ENCODE measurements at places on chromosomes 2 and 18.
A peak's percentile ranks its signal among the peaks of the same experiment; 100 is the strongest.

DNA sequence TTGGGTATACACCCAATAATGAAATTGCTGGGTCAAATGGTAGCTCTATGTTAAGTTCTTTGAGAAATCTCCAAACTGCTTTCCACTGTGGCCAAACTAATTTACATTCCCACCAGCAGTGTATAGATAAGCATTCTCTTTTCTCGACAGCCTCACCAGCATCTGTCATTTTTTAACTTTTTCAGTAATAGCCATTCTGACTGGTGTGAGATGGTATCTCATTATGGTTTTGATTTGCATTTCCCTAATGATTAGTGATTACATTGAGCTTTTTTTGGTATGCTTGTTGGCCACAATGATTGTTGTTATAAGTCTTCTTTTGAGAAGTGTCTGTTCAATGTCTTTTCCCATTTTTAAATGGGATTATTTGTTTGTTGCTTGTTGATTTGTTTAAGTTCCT, 50.4 kb upstream of the EPAS1 start:
- DNase-seq: no peak

DNA sequence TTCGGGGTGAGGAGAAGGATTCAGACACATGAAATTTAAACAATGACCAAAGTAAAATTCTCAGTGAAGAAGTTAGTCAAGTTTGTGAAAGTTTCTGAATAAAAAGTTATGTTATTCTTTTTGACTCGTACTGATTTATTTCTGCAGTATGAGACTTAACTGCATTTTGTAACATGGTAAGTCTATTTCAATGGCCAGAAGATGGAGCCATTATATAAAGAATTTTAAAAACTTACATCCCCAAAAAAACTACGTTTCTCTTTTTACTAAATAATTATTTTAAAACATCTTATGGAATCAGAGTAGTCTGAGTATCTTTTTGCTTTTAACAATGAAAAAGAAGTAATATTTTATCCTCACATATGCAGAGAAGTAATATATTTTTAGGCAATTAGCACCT, 51.4 kb upstream of the SCN1A start:
- no peak for DNase-seq

DNA sequence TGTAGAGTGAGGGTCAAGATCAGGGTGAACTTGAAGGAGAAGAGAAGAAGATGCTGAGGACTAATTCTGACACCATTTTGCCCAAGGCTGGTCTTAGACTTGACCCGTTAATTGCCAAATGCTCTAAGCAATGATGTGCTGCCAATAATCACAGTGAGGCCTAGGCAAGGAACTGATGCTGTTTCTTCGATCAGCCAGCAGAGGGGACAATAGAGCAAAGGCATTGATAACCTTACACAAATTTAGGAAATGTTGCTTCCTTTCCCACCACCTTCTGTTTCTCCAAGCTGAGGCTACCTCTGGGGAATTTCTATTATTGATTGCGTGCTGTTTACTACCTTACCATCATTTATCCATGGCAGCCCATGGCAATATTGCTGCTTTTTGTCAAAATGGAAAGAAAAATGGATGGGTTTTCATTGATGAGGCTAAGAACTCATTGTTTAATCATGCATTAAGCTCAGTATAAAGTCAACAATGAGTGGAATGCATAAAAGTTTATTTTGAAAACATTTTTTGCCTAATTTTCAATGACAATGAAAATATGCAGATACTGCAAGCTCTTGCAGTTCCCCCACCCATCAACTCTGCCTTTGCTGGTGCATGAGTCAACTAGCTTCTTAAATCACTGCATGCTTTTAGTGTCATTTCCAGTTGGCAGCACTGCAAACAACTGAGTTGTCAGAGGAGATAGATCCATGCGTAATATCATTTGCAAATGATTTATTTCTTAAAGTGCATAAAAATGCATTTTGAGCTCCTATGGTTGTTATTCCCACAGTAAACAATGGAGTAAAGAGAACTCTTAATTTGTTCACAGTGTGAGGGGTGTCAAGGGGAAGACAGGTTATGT, 116.4 kb upstream of the NYAP2 start:
- DNase-seq: peak; percentile 58

- no peak for DNase-seq
Measured at GRCh38 chr2:4553241-4553640, 849.9 kb downstream of the DCDC2C start.

DNA sequence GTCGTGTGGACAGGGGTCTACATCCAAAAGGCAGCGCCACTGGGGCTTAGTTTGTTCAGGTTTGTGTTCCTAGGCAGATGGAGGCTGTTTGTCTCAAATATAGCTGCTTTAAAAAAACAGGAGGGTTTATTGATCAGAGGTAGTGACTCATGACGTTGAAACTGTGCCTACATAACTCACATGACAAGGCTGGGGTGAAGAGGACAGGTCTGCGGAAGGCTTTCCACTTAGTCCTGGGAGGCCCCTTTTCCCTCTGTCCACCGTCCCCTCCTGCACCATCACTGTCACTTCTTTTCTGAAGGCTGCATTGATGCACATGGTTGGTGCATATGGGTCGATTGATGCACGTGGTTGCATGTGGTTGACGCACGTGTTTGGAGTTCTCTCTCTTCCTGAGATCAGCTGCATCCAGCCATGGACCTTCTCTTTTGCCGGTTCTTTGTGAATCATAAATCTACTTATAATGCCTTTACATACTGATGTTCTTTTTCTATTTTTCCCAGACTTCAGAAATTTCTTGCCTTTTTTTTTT, 10.9 kb downstream of the SH3RF3 start:
- DNase-seq: no peak

DNA sequence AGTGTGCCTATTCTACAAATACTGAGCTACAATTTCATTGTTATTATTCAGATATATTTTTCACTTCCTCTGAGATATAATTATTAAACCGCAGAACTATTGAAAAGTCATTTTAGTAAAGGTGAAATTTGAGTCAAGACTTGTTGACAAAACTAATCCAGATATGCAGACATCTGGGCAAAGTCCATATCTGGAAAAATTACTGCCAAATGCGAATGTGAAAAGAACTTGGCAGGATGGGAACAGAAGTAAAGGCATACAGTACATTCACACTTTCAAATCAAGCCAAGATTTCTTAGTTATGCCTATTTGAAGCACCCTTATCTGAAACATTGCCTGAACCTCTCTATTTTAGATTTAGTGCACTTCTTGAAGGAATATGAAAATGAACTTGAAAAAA, 923.6 kb downstream of the CCDC85A start:
- no peak for DNase-seq

DNA sequence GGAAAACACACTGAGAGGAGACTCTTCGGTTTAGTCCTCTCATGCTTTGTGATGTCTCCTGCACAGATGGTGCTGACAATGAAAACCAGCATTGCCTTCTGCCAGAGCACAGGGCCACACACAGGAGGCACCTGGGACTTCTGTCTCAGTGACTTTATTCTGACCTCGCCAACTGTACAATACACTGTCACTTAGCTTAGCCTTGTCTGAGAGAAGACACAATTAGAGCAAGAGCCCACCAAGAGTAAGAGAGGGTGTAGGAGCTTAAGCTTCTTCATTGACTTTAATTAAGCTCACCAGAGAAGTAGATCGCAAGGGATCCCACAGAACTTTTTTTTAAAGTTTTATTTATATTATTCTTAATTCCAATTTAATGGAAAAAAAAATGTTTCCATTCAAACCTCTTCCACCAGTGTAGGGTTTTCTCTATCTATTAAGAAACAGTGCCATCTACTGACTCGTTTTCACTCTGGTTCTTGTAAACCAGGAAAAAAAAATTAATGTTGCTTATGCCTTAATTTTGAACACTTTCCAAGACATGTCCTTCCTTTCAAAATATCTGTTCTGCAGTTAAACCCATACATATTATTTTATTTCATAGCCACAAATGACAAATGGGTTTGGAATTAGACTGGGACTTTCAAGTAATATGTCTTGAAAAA, 42.4 kb upstream of the DDX18 start:
- peak; percentile 30 for DNase-seq

GRCh38 chr2:180562378-180562777, 418.0 kb upstream of the UBE2E3 start:
- no peak for DNase-seq
